ENCODE measurements at places on chromosomes 5 and 9. TPM values are rescaled to one million over a fixed set of nuclear protein-coding genes. Genes with fewer than 3 reads are reported as not detected.
A peak's percentile ranks its signal among the peaks of the same experiment; 100 is the strongest.

The ADAMTS16 gene
- 3.9 TPM for total RNA-seq

DNA sequence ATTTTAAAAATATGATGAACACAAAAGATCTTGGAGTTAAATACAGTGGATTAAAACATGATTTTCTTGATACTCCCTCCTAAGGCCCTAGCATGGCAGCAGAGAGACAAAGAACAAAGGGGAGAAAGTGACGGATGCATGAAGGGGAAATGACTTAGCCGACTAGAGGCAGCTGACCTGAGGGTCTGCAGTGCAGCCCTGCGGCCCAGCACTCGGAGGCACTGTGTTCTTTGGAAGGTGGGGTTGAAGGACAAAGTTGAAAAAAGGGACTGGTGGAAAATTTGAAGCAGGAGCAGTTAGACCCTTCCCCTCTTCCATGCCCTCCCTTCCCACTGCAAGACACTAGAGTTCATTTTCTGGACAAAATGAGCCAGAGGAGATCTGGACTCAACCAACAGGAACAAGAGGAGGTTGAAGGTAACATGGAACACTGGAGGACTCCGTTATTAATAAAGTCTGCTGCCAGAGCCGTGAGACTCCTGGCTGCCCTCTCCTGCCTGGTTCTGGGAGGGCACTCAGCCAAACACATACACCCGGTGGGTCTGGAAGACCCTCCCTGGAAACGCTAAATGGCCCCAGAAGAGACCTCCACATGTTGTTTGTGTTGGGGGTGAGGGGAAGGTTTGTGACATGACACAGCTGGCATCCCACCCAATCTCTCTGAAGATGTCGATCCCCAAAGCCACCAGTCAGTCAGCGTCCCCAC, 98.1 kb downstream of the JMY start:
- DNase-seq, result peak; percentile 12

- DNase-seq, result peak; percentile 36
These were observed 4.0 kb upstream of the CCL28 start for GRCh38 chr5:43415935-43416802.

- no peak for DNase-seq
These were observed 40.9 kb downstream of the AMBP start for GRCh38 chr9:114037249-114037648.

The NUTM2G gene
- not detected for total RNA-seq

DNA sequence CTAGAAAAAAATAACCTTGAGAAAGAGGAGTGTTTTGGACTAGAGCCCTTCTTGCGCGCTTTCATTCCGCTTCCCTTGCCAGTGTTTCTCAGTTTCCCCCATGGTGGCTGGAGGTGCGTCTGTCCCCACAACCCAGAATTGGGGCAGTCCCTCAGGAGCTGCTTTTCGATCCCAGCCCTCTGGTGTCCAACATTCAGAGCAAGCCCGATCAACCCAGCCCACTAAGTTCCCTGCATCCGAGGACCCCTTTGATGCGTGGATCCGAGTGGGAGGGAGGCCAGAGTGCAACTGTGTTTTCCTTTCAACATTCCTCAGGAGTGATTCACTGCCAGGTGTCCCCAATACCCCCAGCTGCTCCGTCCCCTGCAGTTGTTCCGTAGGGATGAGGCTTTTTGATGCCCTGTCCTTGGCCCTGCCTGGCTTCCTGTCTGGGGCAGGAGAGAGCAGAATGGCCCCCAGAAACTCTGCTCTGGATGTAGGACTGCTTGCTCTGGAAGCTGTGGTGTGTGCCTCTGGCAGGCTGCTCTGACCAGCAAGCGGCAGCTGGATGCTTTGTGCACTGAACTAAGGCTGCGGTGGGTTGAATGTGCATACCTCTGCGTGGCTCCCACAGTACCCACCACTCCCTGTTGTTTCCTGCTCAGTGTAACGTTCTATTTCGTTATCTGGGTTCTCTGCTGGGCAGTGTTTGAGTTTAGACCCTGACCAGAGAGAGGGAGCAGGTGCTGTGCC, 117.5 kb downstream of the BOD1 start:
- DNase-seq, result no peak

GRCh38 chr5:110354915-110355644, 371.4 kb downstream of the TMEM232 start:
- DNase-seq, result no peak

DNA sequence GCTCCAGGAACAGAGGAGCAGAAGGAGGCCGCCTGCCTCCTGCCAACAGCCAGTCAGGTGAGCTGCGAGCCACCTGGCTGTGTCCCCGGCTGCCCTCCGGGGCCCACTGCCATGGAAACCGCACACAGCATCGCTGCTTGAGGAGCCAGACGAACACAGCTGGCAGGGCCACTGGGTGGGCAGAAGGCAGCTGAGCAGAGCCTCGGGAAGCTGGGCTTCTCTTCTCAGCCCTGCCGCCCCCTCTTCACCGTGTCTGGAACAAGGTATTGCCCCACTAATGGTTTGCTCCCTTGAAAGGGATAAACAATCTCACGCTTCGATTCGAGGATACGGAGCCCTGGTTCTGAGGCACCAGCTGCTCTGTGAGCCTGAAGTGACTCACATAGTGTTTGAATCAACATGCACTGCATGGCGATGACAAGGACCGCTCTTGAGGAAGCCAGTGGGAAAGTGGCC, 63.7 kb upstream of the RUFY1 start:
- no peak for DNase-seq

The MYOT gene
- not detected for total RNA-seq

The RAB3C gene
- total RNA-seq, result not detected

The ZNF484 gene
- total RNA-seq, result 5.5 TPM

DNA sequence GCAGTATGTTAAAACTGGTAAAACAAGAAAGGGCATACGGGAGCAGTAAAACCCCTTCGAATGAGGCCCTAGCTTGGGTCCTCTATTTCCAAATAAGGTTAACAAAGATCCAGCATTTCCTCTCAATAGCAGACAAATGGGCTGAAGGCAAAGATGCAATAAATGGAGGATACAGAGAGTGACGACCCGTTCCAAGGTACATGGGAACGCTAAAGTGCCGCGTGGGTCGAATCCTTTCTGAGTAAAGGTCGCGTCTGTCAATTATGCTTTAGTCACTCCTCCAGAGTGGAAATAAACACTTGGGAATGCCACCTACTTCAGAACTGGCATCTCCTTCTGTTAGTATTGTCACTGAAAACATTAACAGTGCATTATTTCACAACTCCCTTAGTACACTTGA, 24.7 kb downstream of the ARL15 start:
- no peak for DNase-seq

GRCh38 chr9:35557320-35557719, 47.7 kb upstream of the TESK1 start:
- no peak for DNase-seq

DNA sequence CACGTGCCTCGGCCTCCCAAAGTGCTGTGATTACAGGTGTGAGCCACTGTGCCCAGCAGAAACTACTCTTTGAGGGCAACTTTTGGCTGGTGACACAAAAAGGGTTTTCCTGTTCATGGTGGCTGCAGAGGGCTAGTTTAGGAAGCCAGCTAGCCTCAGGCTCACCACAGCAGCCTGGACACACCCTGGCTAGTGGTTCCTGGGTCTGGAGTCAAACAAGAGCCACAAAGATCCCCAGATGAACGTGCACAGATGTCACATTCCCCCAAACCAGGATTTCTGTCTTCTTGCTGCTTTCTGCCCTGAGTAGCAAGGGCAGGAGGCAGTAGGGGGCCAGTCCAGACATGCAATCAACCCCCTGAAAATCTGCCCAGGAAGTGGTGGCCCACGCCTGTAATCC, 6.8 kb downstream of the HBEGF start:
- DNase-seq, result no peak

DNA sequence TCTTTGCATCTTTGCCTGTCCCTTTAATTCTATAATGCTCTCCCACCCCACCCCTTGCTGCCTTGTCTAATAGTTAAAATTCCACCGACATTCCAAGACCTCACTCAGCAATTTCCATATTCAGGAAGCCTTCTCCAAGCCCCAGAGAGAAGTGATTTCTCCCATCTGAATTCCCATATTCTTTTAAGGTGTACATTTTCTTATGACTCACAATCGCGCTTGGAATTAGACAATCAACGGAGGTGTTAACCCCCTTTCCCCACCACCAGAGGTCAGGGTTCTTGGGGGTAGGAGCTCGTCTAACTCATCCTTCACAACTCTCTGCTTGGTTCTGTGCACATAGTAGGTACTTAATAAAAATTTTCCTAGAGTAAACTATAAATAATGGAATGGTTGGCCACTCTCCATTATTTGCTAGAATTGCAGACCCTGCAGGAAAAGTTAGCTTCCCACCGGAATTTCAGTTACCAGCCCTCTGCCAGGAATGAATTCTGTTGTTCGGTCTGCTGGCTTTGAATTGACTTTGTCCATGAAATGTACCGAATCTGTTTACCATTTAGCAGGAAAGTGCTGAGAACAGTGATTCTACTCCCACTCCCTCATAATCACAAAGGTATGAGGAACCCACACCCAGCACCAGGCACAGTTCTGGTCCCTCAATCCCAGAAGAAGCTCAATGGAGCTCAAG, 5.0 kb downstream of the KCNIP1 start:
- peak; percentile 21 for DNase-seq

DNA sequence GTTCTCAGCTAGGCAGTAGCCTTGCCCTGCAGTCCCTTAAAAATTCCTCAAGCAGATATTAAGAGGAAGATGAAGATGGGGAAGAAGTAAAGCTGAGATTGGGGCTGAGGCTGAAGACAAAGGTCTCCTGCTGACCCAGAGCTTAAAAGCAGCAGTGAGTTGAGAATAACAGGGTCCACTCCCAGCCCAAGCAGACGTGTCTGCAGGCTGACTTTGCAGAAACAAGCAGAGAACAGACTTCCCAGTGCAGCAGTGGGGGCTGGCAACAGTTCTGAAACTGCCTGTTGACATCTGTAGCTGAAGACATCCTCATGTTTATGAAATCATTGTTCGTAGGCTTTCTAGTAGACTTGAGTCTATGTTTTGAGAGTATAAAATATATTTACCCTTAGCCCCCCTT, 1.1 kb downstream of the CTXN3 start:
- no peak for DNase-seq

GRCh38 chr9:79652598-79652997, 80.8 kb downstream of the TLE4 start:
- peak; percentile 49 for DNase-seq

- peak; percentile 36 for DNase-seq
These were observed 353.7 kb downstream of the SLCO4C1 start for GRCh38 chr5:101942321-101942882.

The TRIM36 gene
- 4.2 TPM for total RNA-seq

- DNase-seq, result no peak
These were observed 181.8 kb downstream of the TSSK1B start for GRCh38 chr5:113253037-113253436.

DNA sequence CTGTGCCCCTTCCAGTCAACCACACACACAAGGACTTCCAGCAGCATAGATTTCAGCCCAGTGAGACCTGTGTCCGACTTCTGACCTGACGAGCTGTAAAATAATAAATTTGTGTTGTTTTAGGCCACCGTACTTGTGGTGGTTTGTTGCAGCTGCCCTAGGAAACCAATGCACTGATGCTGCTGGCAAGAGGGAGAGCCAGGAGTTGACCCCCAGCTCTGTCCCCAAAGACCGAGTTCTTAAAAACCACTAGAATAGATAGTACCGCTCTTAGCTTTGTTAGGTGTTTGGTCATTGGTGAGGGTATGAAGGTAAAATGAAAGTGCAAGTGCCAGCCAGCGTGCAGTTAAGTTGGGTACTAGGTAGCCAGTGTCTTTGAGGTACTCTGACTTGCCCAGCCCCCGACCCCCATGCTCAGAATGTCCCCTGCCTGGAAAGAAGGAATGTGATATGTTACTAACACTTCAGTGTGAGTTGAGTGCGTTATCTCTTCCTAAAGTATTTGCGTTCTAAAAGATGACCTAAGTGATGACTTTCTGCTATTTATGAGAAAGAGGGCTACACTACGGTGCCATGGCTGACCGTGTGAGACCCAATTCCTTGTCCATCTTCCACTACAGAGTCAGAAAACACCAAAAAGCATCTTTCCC, 185.6 kb downstream of the AOPEP start:
- no peak for DNase-seq

GRCh38 chr5:136043968-136044610, 15.3 kb downstream of the TGFBI start:
- no peak for DNase-seq

DNA sequence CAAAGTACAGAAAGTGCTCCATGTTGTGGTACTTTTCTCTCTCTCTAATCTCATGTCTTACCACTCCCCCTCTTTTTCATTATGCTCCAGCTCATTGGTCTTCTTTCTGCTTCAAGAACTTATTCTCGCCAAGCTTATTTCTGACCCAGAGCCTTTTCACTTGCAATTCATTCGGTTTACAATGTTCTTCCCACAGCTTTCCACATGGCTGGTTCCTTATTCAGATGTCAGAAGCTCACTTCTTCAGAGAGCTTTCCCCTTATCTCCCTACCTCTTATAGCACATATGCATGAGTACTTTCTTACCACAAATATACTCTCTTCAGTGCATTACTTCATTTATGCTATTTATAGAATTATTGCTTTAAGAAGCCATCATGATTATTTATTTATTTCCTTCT, 338.8 kb upstream of the ATP10B start:
- no peak for DNase-seq

GRCh38 chr9:20804489-20805250, 120.6 kb downstream of the FOCAD start:
- DNase-seq, result no peak

The SSNA1 gene
- 138 TPM for total RNA-seq

DNA sequence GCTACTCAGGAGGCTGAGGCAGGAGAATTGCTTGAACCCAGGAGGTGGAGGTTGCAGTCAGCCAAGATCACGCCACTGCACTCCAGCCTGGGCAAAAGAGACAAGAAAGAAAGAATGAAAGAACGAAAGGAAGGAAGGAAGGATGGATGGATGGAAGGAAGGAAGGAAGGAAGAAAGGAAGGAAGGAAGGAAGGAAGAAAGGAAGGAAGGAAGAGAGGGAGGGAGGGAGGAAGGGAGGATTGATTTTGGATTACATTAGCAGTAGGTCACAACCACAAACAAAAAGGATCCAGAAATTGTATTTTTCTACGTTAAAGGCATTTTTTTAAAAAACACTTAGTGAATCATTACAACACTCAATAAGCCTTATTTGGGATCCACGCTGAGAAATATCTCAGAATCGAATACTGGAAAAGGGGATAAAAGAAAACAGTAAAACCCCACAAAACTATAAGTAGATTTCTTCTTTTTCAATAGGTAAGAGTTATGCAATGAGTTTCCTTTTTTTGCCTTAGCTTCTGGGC, 136.9 kb upstream of the FREM1 start:
- no peak for DNase-seq

The CCNO gene
- 3.2 TPM for total RNA-seq

The PCDHAC1 gene
- total RNA-seq, result not detected

The LRRC26 gene
- total RNA-seq, result not detected

- DNase-seq, result no peak
These were observed 64.0 kb downstream of the SHB start for GRCh38 chr9:38004809-38005560.

The ZDHHC12 gene
- total RNA-seq, result 61.1 TPM

- no peak for DNase-seq
These were observed 1931.0 kb upstream of the CDH6 start for GRCh38 chr5:29262339-29263123.

DNA sequence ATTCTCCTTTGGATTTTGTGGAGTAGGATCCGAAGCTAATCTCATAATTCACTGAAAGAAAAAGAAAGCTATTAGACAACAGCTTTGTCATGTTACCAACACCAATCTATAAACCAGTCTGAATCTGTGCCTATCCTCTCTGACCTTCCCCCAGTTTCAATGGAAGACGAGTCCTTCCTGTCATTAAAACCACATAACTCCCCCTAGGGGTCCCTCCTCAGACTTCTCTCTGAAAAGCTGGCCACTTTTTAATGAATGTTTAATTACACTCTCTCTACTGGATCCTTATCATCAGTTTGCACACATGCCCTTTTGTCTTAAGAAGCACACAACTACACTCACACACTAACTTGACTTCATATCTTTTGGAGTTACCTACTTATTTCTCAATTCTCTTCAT, 98.0 kb upstream of the TSLP start:
- no peak for DNase-seq

GRCh38 chr5:131747180-131748105, 49.4 kb downstream of the FNIP1 start:
- DNase-seq, result peak; percentile 36
